ENCODE measurements at places on chromosomes 4 and X.

GRCh38 chr4:51868449-51868847 lies 25.5 kb downstream of the DCUN1D4 start:
- H3K27ac ChIP-seq: no peak overlapping the region
- DNase-seq: no peak
- H3K4me3 ChIP-seq: no peak overlapping the region
- H3K36me3 ChIP-seq: peaks cover 16% of the 10 kb centered on the region
- no peaks in the 10 kb centered on the region for H3K27me3 ChIP-seq
- H3K4me1 ChIP-seq: no peaks in the 10 kb centered on the region

DNA sequence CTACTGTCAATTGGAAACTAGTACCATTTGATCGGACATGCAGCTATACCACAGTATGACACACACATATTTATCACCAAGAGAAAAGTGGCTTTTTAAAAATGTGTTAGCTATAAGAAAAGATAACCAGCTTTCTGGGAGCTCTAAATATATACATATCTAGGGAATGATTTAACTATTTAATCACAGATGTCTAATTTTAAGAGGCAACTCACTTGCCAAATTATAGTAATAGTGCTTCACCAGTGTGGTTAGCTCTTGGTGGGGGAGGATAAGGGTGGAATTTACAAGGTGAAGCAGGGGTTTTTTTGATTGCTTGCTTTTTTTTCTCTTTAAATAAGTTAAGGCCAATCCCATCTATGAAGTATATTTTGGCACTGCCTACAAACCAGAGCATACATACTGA lies 547.7 kb upstream of the DIPK2B start:
- H3K27ac ChIP-seq: no peak overlapping the region
- H3K36me3 ChIP-seq: no peaks in the 10 kb centered on the region
- H3K4me3 ChIP-seq: no peak overlapping the region
- DNase-seq: no peak

- H3K4me1 ChIP-seq: no peaks in the 10 kb centered on the region
- no peak overlapping the region for H3K4me3 ChIP-seq
- no peak for DNase-seq
- H3K36me3 ChIP-seq: no peaks in the 10 kb centered on the region
- H3K27ac ChIP-seq: no peak overlapping the region
Measured at GRCh38 chrX:123481913-123482851, 250.7 kb downstream of the THOC2 start.

DNA sequence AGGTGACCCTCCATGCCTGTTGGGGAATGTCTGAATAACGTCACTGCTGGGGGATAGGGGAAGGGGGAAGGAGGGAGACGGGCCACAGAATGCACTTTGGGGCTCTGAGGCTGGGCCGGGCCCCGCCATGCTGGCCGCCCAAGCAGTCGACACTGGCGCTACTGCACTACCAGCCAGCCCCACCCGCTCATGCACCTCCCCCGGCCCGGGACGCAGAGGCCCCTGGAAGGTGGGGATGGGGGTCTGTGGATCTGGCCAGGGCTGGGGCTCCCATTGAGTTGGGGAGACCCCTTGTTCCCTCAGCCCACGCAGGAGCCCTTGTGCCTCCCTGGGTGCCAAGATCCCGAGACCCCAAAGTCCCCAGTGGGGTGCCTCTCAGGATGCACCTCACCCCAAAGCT lies 17.8 kb downstream of the FLNA start:
- H3K27me3 ChIP-seq: no peaks in the 10 kb centered on the region
- H3K36me3 ChIP-seq: peaks cover 95% of the 10 kb centered on the region
- H3K27ac ChIP-seq: no peak overlapping the region
- no peak for DNase-seq
- H3K4me1 ChIP-seq: no peaks in the 10 kb centered on the region
- H3K4me3 ChIP-seq: no peak overlapping the region

GRCh38 chrX:140712413-140713173 lies 3.0 kb downstream of the LINC00632 start:
- H3K4me3 ChIP-seq: no peak overlapping the region
- H3K27me3 ChIP-seq: no peaks in the 10 kb centered on the region
- DNase-seq: no peak
- no peaks in the 10 kb centered on the region for H3K4me1 ChIP-seq
- no peaks in the 10 kb centered on the region for H3K36me3 ChIP-seq

- H3K4me3 ChIP-seq: peak overlapping the region; percentile 62
- H3K4me1 ChIP-seq: no peaks in the 10 kb centered on the region
- DNase-seq: no peak
- H3K36me3 ChIP-seq: no peaks in the 10 kb centered on the region
Measured at GRCh38 chr4:102868153-102868780, 525 bp upstream of the CISD2 start.

DNA sequence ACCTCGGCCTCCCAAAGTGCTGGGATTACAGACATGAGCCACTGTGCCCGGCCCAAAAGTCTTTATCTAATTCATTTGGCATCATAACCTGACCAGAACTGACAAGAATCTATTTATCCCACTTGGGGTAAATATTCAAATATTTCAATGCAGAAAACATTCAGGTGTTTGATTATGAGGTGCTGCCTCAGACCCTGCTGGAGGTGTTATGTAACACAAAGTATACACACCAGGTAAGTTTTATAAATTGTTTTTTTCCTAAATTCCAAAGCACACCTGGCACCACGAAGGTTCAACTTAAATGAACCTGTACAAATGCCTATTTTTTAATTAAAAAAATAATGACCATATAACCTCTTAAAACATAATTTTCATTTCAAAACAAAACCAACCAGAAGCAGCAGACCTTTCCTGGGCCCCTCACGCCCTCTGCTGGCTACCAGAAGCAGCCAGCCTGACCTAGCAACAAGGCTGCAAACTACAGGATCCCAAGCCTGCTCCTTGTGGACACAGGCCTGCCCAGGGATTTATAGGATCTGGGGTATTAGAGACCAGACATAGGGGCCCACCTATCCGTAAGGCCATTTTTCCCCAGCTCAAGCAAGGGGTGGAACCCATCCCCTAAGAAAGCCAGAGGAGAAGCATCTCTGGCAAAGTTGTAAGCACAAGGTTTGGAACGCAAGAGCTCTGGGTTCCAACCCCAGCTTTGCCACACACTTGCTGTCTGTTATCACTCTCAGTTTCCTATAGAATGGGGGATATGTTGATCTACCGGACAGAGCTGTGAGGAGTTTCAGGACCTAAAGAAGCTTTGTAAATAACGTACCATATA lies 11.7 kb downstream of the OTUD5 start:
- H3K4me1 ChIP-seq: no peaks in the 10 kb centered on the region
- no peak overlapping the region for H3K4me3 ChIP-seq
- no peaks in the 10 kb centered on the region for H3K36me3 ChIP-seq
- no peak for DNase-seq

DNA sequence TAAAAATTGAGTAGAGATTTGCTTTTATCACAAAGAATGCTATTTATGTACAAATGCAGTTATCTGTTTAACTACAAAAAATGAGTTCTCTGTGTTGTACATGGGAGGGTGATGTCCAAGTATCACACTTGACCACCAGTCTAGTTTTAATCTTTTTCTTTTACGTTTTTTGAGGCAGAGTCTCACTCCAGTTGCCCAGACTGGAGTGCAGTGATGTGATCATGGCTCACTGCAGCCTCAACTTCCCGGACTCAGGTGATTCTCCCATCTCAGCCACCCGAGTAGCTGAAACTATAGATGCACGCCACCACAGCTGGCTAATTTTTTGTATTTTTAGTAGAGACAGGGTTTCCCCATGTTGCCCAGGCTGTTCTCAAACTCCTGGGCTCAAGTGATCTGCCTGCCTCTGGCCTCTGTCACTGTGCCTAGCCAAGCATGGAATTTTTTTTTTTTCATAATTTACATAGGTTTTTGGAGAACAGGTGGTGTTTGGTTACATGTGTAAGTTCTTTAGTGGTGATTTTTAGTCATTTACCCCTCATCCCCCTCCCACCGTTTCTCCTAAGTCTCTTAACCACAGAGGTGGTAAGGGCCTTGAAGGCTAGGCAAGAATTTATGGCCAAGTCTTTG lies 47.9 kb upstream of the RPA4 start:
- DNase-seq: no peak
- no peak overlapping the region for H3K27ac ChIP-seq
- no peak overlapping the region for H3K4me3 ChIP-seq
- no peaks in the 10 kb centered on the region for H3K36me3 ChIP-seq

DNA sequence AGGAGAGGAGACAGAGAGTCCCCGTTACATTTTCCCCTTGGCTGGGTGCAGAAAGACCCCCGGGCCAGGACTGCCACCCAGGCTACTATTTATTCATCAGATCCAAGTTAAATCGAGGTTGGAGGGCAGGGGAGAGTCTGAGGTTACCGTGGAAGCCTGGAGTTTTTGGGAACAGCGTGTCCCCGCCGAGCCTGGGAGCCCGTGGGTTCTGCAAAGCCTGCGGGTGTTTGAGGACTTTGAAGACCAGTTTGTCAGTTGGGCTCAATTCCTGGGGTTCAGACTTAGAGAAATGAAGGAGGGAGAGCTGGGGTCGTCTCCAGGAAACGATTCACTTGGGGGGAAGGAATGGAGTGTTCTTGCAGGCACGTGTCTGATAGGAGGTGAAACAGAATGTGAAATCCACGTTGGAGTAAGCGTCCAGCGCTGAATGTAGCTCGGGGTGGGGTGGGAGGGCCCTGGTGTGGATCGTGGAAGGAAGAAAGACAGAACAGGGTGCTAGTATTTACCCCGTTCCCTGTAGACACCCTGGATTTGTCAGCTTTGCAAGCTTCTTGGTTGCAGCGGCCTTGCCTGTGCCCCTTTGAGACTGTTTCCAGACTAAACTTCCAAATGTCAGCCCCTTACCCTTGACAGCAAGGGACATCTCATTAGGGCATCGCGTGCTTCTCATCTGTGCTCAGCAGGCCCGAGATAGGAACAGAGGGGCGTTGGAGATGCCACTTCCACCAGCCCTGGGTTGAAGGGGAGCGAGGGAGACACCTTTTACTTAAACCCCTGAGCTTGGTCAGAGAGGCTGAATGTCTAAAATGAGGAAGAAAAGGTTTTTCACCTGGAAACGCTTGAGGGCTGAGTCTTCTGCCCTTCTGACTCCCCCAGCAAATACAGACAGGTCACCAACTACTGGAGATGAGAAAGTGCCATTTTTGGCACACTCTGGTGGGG lies 2.7 kb downstream of the SHOX start:
- H3K36me3 ChIP-seq: no peaks in the 10 kb centered on the region
- DNase-seq: no peak
- peaks cover 70% of the 10 kb centered on the region for H3K27me3 ChIP-seq
- peaks cover 2% of the 10 kb centered on the region for H3K4me1 ChIP-seq
- no peak overlapping the region for H3K27ac ChIP-seq

GRCh38 chrX:16119353-16120220 lies 3.8 kb upstream of the GRPR start:
- H3K27me3 ChIP-seq: no peaks in the 10 kb centered on the region
- no peak overlapping the region for H3K27ac ChIP-seq
- H3K4me3 ChIP-seq: no peak overlapping the region
- no peaks in the 10 kb centered on the region for H3K4me1 ChIP-seq
- DNase-seq: no peak

- H3K4me3 ChIP-seq: no peak overlapping the region
- no peak overlapping the region for H3K27ac ChIP-seq
- no peaks in the 10 kb centered on the region for H3K27me3 ChIP-seq
- no peak for DNase-seq
- no peaks in the 10 kb centered on the region for H3K4me1 ChIP-seq
- H3K36me3 ChIP-seq: no peaks in the 10 kb centered on the region
Measured at GRCh38 chr4:12446256-12446655, 1017.6 kb upstream of the HS3ST1 start.

DNA sequence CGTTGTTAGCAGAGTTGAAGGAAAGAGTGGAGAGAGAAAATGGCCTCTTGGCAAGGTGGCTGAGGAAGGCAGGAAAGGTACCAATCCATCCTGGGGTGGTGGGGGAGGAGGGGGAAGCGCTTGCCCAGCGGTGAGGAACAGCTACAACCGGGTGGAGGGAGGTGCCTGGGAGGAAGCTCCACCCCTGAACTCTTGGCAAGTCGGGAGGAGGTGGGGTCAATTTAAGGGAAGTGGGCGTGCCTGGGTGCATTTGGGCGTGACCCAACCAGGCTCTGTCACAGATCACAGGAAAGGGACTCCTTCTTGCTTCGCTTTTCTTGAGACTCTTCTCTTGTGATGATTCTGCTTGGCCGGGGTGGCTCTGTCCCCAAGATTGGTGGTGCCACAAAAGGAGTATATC lies 41.7 kb downstream of the BCORL1 start:
- H3K36me3 ChIP-seq: no peaks in the 10 kb centered on the region
- H3K27me3 ChIP-seq: no peaks in the 10 kb centered on the region
- H3K27ac ChIP-seq: no peak overlapping the region
- no peak overlapping the region for H3K4me3 ChIP-seq

DNA sequence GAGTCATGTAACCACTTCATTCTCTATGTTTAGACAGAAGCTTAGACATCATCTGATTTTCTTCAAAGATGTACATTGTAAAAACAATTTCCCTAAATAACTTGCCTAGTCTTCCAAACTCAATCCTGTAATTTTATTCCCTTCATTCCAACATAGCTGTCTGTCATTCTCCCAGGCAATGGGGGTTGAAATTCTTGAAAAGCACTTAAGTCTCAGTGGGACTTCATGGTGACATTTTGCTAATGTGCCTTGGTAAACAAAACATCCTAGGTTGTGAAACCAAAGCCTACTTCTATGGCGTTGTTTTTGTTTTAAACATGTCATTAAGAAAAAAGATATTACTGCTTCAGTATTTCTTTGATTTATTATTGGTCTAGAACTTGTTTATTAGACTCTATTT lies 122.0 kb upstream of the NRK start:
- no peak for DNase-seq
- no peaks in the 10 kb centered on the region for H3K27me3 ChIP-seq
- H3K36me3 ChIP-seq: no peaks in the 10 kb centered on the region
- no peak overlapping the region for H3K27ac ChIP-seq
- no peak overlapping the region for H3K4me3 ChIP-seq

DNA sequence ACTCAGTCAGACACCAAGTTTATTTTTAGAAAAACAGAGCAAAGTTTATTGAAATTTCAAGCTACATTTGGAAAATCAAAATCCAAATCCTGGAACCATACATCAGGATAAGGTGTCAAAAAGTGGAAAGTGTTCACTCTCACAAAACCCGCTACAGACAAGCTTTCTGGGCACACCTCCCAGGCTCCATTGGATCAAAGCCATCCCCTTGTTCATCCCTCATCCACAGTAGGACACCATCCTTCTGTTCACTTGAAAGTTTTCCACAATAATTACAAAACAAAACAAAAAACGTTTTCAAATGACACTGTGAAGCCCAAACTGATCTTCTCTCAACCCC lies 62.4 kb downstream of the TSC22D3 start:
- H3K36me3 ChIP-seq: no peaks in the 10 kb centered on the region
- no peak for DNase-seq
- no peak overlapping the region for H3K27ac ChIP-seq

DNA sequence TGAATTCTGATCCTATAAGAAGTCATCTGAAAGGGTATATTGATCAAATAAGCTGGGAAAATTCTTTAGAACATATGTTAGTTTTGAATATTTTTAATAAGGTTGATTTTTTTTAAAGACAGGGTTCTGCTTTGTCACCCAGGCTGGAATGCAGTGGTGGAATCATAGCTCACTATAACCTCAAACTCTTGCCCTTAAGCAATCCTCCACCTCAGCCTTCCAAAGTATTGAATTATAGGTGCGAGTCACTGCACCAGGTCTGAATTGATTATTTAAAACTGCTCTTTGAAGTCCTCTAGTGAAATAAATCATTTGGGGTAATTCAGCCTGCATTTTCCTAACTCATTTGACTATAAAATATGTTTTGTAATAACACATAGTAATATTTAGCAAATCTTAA lies 812.3 kb downstream of the PDHA2 start:
- no peak for DNase-seq
- H3K27ac ChIP-seq: no peak overlapping the region
- no peak overlapping the region for H3K4me3 ChIP-seq
- no peaks in the 10 kb centered on the region for H3K4me1 ChIP-seq

- no peaks in the 10 kb centered on the region for H3K27me3 ChIP-seq
- no peaks in the 10 kb centered on the region for H3K36me3 ChIP-seq
- H3K4me1 ChIP-seq: no peaks in the 10 kb centered on the region
- no peak for DNase-seq
Measured at GRCh38 chrX:15116900-15117299, 153.0 kb downstream of the ASB9 start.

All from iPS DF 6.9 (cell line).